H4 (cell line): ENCODE measurements at places on chromosomes 1 and 21.

GRCh38 chr1:33099290-33100118 lies 18.6 kb downstream of the AZIN2 start:
- DNase-seq, result peak; percentile 100

- no peak for DNase-seq
These were observed 1024.5 kb upstream of the ADGRL2 start for GRCh38 chr1:80776266-80776665.

- DNase-seq, result peak; percentile 61
These were observed 3.9 kb upstream of the C4BPB start for GRCh38 chr1:207084701-207085180.

DNA sequence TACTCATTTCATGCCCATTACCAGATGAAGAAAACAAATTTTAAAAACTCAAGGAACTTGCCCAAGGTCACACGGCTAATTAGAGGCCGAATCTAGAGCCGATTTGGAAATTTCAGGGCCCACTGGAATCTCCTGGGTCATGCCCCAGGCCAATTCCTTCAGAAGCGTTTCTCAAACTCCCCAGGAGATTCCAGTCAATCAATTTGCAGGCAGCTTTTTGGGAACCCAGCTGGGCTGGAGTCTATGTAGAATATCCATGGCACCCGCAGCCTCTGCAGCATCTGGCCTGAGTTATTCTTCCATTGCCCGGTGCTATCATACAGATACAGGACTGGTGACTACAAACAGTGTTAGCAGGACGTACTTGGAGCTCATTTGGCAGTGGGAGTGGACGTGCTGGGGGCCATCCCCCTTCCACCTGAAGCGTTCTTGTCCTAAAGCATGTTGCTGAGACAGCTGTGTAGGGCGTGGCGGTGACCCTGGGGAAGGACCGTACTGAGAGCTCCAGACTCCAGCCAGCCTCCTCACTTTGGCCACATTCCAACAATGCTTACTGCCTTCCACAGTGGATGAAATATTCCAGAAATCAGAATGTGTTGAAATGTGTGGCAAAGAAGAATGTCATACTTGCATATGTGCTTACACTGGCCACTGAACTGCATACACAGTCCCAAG lies 38.3 kb downstream of the ABCG1 start:
- no peak for DNase-seq

- no peak for DNase-seq
These were observed 12.5 kb downstream of the SLX9 start for GRCh38 chr21:44952116-44952928.
